ENCODE measurements at places on chromosomes 2 and 18.

DNA sequence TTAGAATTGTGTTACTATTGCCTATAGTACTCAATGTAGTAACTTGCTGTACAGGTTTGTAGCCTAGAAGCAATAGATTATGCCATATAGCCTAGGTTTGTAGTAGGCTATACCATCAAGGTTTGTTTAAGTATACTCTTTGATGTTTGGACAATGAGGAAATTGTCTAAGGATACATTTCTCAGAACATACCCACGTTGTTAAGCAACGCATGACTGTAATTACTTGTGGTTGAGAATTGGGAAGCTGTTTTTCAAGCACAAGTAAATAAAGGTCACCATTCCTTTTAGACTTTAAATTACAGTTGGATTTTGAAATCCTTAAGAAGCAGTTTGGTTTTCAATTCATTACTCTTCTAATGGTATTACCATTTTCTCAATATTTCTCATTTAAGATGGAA, 89.8 kb upstream of the KCNH7 start:
- no peak for DNase-seq

DNA sequence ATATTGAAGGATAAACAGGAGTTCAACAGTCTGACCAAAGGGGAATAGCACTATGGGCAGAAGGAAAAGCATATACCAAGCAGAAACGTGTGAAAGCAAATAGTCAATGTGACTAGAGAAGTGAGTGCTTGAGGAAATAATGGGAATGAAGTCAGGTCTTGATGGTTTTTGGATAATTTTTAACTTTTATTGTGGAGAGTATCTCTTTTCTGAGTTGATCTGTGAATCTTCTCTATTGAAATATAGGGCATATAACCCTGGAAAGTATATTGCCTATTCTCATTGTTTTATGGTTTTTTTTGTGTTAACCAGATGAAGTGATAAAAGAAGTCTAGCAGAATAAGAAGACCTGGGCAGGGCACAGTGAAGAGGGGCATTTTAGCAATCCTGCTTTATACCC, 16.4 kb upstream of the FABP1 start:
- no peak for DNase-seq

DNA sequence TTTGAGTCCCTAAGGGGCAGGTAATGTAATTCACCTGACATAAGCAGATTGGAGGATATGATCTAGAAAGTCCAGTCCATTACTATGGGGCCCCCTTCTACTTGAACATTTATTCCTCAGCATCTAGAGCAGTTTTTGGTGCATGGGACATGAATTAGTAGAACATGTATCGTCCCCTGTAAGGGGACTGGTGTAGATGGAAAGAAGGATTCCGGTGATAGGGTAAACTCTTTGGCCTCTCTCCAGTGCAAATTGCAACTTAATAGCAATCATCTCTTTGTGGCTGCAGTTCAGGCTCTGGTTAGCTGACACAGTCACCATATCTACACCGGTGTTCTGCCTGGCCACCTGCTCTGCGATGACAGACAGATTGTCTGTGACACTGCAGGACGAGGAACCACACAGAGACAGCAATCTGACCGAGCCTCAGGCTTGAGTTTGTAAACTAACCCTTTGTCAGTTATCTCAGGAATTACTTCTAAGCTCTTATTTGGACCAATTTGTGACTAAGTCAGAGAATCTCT, 6.4 kb upstream of the SLC8A1 start:
- DNase-seq, result no peak

- DNase-seq, result no peak
Measured at GRCh38 chr2:45891719-45892424, 240.4 kb downstream of the PRKCE start.

DNA sequence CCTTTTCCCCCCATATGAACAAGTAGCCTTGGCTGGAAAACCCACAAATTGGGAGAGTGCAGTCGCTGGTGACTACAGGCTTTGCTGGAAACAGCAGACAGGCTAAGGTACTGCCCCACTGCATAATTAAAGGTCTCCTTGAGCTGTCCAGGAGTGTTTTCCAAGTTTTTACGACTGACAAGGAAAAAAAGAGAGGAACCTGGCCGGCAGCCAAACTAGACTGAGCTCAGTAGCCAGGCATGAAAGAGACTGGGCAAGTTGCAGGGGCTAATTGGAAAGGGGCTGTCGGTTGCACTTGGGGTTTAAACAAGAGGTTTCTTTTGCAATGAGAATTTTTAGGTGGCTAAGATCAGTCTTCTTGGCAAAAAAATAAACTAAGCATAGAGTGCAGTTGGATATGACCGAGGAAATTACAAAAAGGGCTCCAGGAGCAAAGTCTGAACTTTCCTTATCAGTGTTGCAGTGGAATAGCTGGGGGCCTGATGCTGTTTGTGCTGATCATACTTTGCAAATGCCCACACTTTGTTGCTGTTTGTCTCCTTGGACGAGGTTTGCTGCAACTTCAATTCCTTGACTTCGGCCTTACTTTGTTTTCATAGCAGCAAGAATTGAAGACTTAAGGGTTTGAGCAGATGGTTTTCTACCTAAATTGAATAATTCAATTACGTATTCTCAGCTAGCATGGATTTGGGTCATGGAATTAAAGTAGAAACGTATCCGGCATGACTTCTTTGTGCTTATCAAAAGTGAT, 2.1 kb downstream of the GULP1 start:
- DNase-seq, result no peak

GRCh38 chr2:127525691-127526131, 578 bp downstream of the IWS1 start:
- no peak for DNase-seq
